ENCODE measurements at places on chromosomes 3 and 15. TPM values are rescaled to one million over a fixed set of nuclear protein-coding genes. Genes with fewer than 3 reads are reported as not detected.

The ITIH1 gene
- total RNA-seq: not detected

The IMPG2 gene
- 0.20 TPM for total RNA-seq

The TBC1D21 gene
- not detected for total RNA-seq

The SAMMSON gene
- total RNA-seq: not detected

The SRGAP3 gene
- 1.1 TPM for total RNA-seq

The ADCY5 gene
- total RNA-seq: 0.16 TPM

The THPO gene
- total RNA-seq: not detected

Data from CD8-positive, alpha-beta memory T cell (primary cell).